Stimulated activated CD8-positive, alpha-beta memory T cell treated with anti-CD3 and anti-CD28 coated beads, Interleukin-12 subunit alpha, Interleukin-12 subunit beta, amount 100 ng/mL, for 1 hour (primary cell): ENCODE measurements at places on chromosomes 1 and 21.

DNA sequence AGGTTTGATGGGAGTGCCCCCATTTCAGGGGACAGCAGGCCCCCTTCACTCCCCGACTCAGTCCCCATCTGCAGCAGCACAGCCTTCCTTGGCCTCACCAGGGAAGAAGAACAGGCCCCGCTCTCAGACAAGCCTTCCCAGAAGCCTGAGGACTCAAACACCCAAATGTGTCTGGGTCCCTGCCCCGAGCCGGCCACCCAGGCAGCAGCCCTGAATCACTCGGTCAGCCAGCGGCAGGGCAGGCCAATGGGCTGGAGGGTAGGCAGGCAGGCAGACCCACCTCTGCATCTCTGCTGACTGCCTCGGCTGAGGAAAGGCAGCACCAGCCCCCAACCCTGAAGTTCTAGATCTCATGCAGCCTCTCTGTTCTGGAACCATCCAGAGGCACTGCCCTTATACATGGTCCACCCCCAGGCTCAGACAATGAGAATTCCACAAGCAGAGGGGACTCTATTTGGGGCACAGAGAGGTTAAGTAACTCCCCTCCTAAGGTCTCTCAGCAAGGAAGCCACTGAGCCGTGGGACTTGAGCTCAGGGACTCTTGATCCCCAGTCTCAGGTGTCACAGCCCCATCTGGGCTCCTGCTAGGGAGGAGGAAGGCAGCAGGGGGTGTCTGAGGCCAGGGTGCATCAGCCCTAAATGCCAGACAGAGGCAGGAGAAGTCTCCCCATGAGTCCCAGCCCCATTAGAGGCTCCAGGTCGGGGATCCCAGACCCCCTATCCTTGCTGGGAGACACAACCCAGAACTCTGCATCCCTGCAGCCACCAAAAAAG, 33.2 kb upstream of the RUNX3 start:
- peak; percentile 37 for DNase-seq

GRCh38 chr1:182739545-182739944, 50.0 kb upstream of the NPL start:
- no peak for DNase-seq

DNA sequence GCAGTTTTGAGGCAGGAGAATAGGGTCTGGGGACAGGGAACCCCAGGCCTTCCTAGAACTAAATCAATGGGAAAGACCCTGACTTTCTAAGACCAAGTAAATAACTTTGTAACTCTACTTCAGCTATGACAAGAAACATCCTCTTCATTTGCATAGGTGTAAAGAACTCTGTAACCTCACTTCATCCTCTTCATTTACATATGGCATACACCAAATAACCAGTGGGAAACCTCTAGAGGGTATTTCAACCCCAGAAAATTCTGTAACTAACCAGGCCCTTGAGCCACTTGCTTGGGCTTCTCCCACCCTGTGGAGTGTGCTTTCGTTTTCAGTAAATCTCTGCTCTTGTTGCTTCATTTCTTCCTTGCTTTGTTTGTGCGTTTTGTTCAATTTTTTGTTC, 495.6 kb downstream of the SIPA1L2 start:
- no peak for DNase-seq

- no peak for DNase-seq
Measured at GRCh38 chr1:212529211-212529741, 79.3 kb upstream of the ATF3 start.

DNA sequence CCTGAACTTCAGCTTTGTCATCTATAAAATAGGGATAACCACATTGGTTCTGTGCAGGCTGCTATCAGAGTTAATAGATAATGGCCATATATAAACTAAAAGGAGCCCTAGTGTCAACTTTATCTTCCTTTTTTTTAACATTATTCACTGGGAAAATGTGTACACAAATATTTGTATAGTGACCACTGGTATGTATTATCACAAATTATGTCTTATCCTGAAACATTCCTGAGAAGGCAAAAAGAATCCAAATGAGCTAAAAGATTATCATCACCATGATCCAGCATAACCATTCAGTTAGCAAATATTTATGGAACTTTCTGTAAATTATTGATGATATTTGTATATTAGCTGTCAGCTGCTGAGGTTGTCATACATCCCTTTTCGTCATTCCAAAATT, 16.6 kb downstream of the ANGPTL3 start:
- no peak for DNase-seq

GRCh38 chr1:207050480-207051190, 373 bp downstream of the YOD1 start:
- DNase-seq = peak; percentile 79

- DNase-seq = no peak
Measured at GRCh38 chr1:180372728-180373127, 129.6 kb downstream of the ACBD6 start.

DNA sequence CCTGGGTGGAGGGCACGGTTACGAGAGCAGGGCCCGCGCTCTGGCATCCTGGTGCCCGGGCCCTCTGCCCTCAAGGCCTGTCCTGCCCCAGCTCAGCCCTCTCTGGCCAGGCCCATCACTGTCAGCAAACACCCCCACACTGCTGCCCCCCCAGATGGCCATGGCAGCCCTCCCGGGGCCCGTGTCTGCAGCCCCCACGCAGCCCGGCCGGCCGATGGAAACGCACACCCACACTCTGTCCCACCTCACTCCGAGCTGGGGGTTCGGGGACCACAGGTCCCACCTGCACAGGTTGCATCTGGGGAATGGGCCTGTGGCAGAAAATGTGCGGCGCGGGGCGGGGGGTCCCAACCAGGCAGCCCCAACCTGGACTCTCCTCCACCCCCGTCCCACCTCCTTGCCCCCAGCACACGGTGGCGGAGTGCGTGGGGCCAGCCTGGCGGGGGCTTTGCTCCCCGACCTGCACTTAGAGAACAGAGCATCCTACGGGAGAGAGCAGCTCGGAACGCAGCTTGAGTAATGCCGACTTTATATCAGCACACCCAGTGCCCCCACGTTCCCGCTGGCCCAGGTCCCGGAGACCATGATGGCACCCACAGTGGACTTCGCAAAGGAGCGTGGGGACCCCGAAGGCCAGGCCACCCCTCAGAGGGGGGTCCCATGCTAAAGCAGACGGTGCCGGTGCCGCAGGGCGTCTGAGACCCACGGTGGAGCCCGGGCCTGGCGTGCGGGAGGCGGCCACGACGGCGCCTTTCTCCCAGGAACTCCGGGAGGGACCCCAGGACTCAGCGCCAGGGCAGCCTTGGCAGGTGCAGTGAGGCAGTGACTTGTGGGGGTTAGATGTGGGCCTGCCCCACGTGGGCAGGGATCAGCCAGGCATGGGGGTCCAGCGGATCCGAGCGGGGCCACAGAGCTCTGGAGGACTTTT, 7.5 kb upstream of the RNF223 start:
- no peak for DNase-seq

DNA sequence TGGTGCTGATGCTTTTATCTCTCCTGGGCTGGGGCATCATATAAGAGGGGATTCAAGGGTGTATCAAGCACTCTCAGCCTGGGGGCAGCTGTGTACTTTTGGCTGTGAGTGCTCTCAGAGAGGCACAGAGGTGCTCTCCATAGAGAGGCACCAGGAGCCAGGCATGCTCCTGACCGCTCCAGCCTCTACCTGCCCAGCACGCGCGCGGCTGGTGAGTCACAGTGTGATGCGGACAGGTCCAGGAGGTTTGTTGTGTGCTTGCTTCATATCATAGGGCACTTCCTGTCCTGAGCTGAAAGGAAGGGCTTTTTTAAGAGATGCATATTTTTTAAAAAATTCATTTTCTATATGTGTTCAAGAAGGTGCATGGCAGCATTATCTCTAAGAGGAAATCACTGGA, 93.6 kb upstream of the BCAR3 start:
- DNase-seq = no peak

DNA sequence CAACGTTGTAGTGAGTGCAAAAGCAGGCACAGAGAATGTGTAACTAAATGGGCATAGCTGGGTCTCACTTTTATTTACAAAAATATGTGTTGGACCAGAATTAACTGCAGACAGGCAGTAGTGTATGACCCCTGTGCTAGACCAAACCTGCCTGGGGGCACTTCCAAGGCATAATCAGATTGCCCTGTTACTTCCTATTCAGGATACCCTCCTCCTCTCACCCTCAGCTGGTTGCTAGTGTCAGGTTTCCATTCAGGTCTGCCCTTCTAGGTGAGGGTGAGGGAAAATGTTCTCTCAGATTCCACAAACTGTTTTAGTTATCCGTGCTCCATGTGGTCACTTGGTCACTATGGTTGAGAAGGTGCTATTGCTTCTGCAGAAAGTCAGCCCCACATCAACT, 387.3 kb downstream of the LMX1A start:
- DNase-seq = no peak
